ENCODE measurements at places on chromosomes 12 and 14. TPM values are rescaled to one million over a fixed set of nuclear protein-coding genes. Genes with fewer than 3 reads are reported as not detected.

GRCh38 chr14:61188978-61189808 is 91.9 kb downstream of the TMEM30B start:
- DNase-seq: peak; percentile 39
- no peaks in the 10 kb centered on the region for H3K36me3 ChIP-seq
- peaks cover 59% of the 10 kb centered on the region for H3K27me3 ChIP-seq
- no peak overlapping the region for H3K27ac ChIP-seq
- H3K4me3 ChIP-seq: peak overlapping the region; percentile 65

DNA sequence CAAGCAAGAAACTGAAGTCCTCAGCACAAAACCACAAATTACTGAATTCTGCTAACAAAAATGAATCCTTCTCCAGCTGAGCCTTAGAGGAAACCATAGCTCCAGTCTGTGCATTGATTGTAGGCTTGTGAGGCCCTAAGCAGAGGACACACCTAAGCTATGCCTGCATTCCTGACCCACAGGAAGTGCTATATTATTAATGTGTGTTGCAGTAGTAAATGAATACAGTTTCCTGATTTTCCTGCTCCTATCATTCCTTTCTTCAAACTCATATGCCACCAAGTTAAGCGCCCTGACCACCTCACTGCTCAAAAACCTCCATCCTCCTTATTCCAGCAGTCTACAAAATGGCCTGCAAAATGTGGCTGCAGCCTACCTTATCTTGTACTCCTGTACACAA is 151.9 kb upstream of the ABCD2 start:
- H3K27me3 ChIP-seq: no peaks in the 10 kb centered on the region
- no peaks in the 10 kb centered on the region for H3K4me1 ChIP-seq
- H3K27ac ChIP-seq: no peak overlapping the region
- no peak for DNase-seq
- peaks cover 5% of the 10 kb centered on the region for H3K36me3 ChIP-seq

DNA sequence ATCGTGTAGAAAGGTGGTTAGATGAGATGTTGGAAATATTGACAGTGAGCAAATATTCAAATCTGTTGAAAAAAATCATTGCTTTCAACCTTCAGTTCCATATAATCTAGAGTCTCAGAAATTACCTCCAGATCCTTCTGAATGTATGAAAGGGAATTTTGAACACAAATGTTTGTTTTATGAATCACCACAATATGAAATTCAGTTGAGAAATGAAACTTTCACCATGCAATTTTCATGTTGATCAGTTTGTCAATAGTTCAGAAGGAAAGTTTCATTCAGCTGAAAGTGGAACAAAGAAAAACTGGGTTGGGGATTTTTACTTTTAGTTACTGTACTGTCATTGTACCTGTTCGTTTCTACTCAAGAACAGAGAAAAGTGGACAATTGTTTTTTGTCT is 953.6 kb downstream of the SLC6A15 start:
- H3K4me1 ChIP-seq: no peaks in the 10 kb centered on the region
- no peak overlapping the region for H3K27ac ChIP-seq
- no peaks in the 10 kb centered on the region for H3K36me3 ChIP-seq

DNA sequence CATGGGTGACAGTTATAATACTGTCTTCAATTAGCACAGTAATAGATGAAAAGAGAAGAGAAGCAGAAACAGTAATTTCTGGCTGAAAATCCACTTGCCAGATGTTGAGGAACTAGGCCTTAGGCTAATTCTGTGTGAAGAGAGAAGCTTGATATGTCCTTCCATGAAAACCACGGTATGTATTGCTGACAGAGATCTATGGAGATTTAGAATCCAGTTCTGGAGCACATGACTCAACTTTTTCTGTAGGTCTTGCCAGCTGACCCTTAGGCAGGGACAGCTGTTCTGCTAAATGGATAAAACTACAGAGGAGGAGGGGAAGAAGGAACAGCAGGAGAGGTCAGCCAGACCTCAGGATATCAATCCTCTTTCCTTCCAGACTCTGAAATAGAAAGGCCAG is 211.5 kb downstream of the PRKD1 start:
- no peak overlapping the region for H3K4me3 ChIP-seq
- DNase-seq: no peak
- no peak overlapping the region for H3K27ac ChIP-seq
- H3K4me1 ChIP-seq: no peaks in the 10 kb centered on the region
- H3K27me3 ChIP-seq: no peaks in the 10 kb centered on the region

OASL gene
- total RNA-seq: 43.7 TPM

GRCh38 chr14:34824826-34825225 is 50.3 kb downstream of the BAZ1A start:
- H3K36me3 ChIP-seq: peaks cover 44% of the 10 kb centered on the region
- H3K4me1 ChIP-seq: peaks cover 14% of the 10 kb centered on the region
- DNase-seq: no peak
- peak overlapping the region; percentile 27 for H3K27ac ChIP-seq

SMCO2 gene
- total RNA-seq: not detected

- no peak overlapping the region for H3K4me3 ChIP-seq
- no peaks in the 10 kb centered on the region for H3K4me1 ChIP-seq
- DNase-seq: no peak
- no peak overlapping the region for H3K27ac ChIP-seq
Observed at GRCh38 chr12:50610171-50610570, 105.4 kb downstream of the DIP2B start.

DNA sequence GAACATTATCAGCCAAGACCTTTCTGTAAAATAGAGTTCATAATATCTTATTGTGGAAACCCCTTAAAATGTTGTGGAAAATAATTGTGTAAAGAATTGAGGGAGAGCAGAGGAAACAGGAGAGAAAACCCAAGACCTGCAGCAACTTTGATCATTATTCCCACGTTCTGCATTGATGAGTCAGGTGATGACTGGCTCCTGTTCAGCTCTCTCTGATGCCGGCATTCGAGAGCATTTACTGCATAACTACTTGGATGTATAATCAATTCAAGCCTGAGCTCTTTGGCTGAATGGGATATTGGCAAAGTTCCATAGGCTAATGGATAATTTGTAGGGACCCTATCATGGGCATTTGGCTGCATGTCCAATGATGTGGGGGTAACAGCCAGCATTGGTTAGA is 176.3 kb upstream of the ARID2 start:
- no peak for DNase-seq
- H3K27me3 ChIP-seq: no peaks in the 10 kb centered on the region
- H3K36me3 ChIP-seq: peaks cover 2% of the 10 kb centered on the region
- H3K4me3 ChIP-seq: no peak overlapping the region

MYF6 gene
- not detected for total RNA-seq

DNA sequence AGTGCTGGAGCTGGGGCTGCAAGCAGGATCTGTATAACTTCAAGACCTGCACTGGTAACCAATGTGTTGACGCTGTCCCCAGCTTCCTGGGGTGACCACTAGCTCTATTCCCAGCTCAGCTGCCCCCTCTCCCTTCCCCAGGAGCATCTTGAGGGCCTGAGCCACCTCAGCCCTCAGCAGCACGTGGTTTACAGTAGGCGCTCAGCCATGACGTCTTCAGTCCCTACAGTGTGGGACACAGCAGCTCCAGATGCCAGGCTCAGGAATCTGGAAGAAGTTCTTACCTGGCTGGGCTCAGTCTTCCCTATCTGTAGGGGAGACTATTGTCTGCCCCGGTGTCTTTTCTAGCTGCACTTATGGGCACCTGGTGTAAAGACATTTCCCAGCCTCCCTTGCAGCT is 8.6 kb downstream of the SDS start:
- DNase-seq: no peak
- no peaks in the 10 kb centered on the region for H3K36me3 ChIP-seq
- no peak overlapping the region for H3K4me3 ChIP-seq
- no peaks in the 10 kb centered on the region for H3K4me1 ChIP-seq
- no peak overlapping the region for H3K27ac ChIP-seq

ATF7 gene
- 33.5 TPM for total RNA-seq

IAPP gene
- total RNA-seq: not detected

VAMP1 gene
- 65.5 TPM for total RNA-seq

- H3K27me3 ChIP-seq: no peaks in the 10 kb centered on the region
- H3K4me3 ChIP-seq: no peak overlapping the region
- no peak for DNase-seq
- H3K4me1 ChIP-seq: peaks cover 21% of the 10 kb centered on the region
- H3K36me3 ChIP-seq: peaks cover 17% of the 10 kb centered on the region
Observed at GRCh38 chr12:113236539-113237399, 15.5 kb downstream of the TPCN1 start.

AQP2 gene
- total RNA-seq: not detected

DNA sequence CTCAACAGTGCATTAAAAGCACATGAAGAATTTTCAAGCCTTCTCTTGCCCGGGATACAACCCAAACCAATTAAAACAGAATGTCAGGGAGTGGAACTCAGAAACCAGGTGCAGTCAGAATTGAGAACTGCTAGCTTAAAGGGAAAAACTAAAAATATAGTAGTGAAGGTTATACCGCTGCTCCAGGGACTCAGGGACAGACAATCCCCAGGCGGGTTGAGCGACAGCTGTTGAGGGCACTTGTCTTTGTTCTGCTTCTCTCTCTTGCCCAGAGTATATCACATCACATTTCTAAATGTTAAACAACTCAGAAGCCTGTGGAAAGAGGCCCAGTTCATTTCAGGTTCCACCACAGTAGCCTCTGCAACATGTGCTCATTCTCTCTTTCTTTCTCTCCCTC is 93.1 kb downstream of the SLC5A8 start:
- no peak for DNase-seq
- no peaks in the 10 kb centered on the region for H3K36me3 ChIP-seq
- H3K4me1 ChIP-seq: no peaks in the 10 kb centered on the region
- H3K27ac ChIP-seq: no peak overlapping the region
- H3K27me3 ChIP-seq: no peaks in the 10 kb centered on the region

FOXG1 gene
- not detected for total RNA-seq

DNA sequence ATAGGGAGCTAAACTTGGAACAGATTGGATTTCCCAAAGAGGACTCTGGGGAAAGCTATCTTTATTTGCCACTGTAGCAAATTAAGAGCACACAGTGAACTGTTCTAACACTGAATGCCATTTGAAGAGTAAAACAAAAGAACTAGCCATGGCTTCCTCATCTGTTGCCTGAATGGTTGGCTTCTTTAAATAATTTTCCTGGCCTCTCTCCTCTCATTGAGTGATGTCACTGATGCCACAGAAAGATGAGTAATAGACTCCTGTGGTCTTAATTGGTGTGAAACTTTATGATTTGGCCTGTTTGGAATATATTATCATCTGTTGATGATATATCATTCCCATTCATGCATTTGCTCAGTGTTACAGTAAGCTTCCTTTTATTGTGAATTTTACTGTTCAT is 42.5 kb downstream of the WDR20 start:
- H3K27ac ChIP-seq: no peak overlapping the region
- H3K36me3 ChIP-seq: peaks cover under 1% of the 10 kb centered on the region
- no peak for DNase-seq
- H3K4me1 ChIP-seq: peaks cover 17% of the 10 kb centered on the region
- no peak overlapping the region for H3K4me3 ChIP-seq
- H3K27me3 ChIP-seq: no peaks in the 10 kb centered on the region

GRCh38 chr12:123757561-123757960 is 4.5 kb upstream of the DNAH10 start:
- no peak overlapping the region for H3K27ac ChIP-seq
- no peak overlapping the region for H3K4me3 ChIP-seq
- peaks cover 4% of the 10 kb centered on the region for H3K4me1 ChIP-seq
- peaks cover 12% of the 10 kb centered on the region for H3K36me3 ChIP-seq

SMIM41 gene
- not detected for total RNA-seq

DNA sequence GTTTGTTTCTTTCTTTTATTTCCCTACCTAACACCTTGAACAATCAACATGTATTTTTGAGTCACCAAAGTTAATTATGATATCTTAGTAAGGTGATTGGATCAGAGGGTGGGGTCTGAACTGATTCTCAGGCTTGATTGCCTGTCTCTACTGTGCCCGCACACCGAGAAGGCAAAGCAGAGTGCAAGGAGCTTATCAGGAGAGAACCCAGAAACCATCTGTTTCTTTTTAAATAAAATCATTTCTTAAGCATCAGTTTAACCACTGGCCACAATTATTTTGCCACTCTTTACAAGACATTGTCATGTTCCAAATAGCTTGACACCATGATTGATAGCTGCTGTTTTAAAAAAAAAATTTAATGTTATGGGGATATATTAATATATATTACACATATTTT is 3.1 kb downstream of the GARIN2 start:
- H3K4me1 ChIP-seq: peaks cover 16% of the 10 kb centered on the region
- no peaks in the 10 kb centered on the region for H3K36me3 ChIP-seq
- DNase-seq: no peak
- H3K27me3 ChIP-seq: no peaks in the 10 kb centered on the region
- H3K4me3 ChIP-seq: no peak overlapping the region

GRCh38 chr12:110739488-110739887 is 3.2 kb downstream of the PPP1CC start:
- peaks cover 41% of the 10 kb centered on the region for H3K4me1 ChIP-seq
- no peak for DNase-seq
- H3K4me3 ChIP-seq: peak overlapping the region; percentile 78
- H3K36me3 ChIP-seq: peaks cover 17% of the 10 kb centered on the region

DNA sequence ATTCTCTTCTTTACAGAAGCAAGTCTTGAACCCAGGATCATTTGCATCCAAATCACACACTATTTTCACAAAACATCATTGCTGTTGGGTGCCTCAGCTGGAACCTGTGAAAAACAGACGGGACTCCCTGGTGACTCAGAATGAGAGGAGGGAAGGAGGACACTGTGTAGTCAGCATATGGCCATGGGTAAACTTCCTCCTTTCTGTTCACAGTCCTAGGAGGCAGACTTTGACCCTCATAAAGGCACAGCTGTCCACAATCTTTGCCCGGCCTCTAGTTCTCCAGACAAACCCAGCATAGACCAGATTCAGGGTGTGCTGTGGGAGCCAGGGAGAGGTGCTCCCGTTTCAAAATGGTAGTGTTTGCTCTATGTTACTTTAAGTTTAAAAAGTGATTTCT is 62.0 kb downstream of the DYRK2 start:
- no peaks in the 10 kb centered on the region for H3K27me3 ChIP-seq
- peaks cover 1% of the 10 kb centered on the region for H3K4me1 ChIP-seq
- no peak for DNase-seq
- H3K27ac ChIP-seq: no peak overlapping the region
- no peaks in the 10 kb centered on the region for H3K36me3 ChIP-seq
- H3K4me3 ChIP-seq: no peak overlapping the region

DNA sequence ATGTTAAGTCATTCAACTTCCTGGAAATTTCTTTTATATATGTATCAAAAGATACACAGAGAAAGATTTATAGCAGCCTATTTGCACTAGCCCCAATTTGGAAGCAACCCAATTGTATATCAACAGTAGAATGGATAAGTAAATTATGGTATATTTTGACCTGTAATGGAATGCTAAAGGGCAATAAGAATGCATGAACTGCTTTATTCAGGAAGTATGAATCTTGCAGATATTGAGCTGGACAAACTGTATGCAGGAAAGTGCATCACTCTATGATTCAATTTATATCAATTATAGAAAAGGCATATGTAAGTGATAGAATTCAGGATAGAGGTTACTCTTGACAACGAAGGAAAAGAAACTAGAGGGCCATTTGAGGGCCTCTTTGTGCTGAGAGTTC is 913.1 kb upstream of the FBXO33 start:
- no peaks in the 10 kb centered on the region for H3K27me3 ChIP-seq
- no peaks in the 10 kb centered on the region for H3K4me1 ChIP-seq
- H3K36me3 ChIP-seq: no peaks in the 10 kb centered on the region
- no peak overlapping the region for H3K27ac ChIP-seq

ABCD2 gene
- total RNA-seq: 30.8 TPM

- peaks cover 12% of the 10 kb centered on the region for H3K4me1 ChIP-seq
- no peak for DNase-seq
- H3K4me3 ChIP-seq: peak overlapping the region; percentile 48
- no peak overlapping the region for H3K27ac ChIP-seq
- no peaks in the 10 kb centered on the region for H3K36me3 ChIP-seq
Observed at GRCh38 chr12:57628280-57629191, 4.5 kb downstream of the B4GALNT1 start.

GRCh38 chr12:104873374-104873773 is 84.7 kb downstream of the SLC41A2 start:
- H3K4me3 ChIP-seq: no peak overlapping the region
- no peak for DNase-seq
- peaks cover 8% of the 10 kb centered on the region for H3K4me1 ChIP-seq
- H3K36me3 ChIP-seq: peaks cover 3% of the 10 kb centered on the region
- peaks cover 18% of the 10 kb centered on the region for H3K27me3 ChIP-seq

CLEC7A gene
- total RNA-seq: 0.48 TPM

ALDH1L2 gene
- 1.2 TPM for total RNA-seq

C12orf42 gene
- total RNA-seq: 4.8 TPM

Measured in activated naive CD8-positive, alpha-beta T cell treated with anti-CD3 and anti-CD28 coated beads, Interleukin-2, amount 10 ng/mL, durations not matched to agents 7 days and 5 days (primary cell).